ENCODE measurements at places on chromosomes 12 and 14. TPM values are rescaled to one million over a fixed set of nuclear protein-coding genes. Genes with fewer than 3 reads are reported as not detected.

DNA sequence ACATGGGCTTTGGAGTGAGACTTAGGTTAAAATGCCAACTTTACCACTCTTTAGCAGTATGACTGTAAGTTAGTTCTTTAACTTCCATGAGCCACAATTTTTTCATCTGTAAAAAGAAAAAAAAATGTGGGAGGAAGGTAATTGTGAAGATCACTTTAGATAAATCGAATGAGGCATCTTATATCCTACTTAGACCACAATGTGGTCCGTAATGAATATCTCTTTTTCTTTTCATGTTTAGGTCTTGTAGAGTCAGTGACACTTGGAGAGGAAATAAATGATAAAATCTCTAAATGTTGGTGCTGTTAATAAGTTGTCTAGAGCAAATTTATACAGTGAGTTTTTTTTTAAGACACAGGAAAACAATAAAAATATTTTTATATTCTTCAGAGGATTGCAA is 34.3 kb downstream of the RGS6 start:
- no peak for DNase-seq

GRCh38 chr12:39300799-39301198 is 142.1 kb downstream of the KIF21A start:
- peak; percentile 3 for DNase-seq

SOAT2 gene
- 0.22 TPM for total RNA-seq

DNA sequence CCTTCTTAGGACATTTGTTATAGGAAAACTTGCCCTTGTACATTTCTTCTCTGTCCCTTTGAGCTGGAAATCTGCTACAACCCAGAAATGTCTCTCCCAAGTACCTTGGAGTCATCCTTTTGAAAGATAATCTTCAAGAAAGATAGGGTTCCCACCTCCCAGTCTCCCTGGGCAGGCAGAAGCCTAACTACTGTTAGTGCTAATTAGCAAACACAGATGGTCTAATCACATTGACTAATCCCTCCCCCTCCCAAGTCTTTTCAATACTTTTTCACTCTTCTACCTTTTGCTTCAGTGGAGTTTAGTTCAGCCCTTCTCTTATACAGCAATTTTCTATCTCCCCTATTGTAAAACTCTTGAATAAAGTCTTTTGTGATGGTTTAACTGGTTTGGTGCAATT is 129.8 kb upstream of the PPFIA2 start:
- DNase-seq: no peak

DNA sequence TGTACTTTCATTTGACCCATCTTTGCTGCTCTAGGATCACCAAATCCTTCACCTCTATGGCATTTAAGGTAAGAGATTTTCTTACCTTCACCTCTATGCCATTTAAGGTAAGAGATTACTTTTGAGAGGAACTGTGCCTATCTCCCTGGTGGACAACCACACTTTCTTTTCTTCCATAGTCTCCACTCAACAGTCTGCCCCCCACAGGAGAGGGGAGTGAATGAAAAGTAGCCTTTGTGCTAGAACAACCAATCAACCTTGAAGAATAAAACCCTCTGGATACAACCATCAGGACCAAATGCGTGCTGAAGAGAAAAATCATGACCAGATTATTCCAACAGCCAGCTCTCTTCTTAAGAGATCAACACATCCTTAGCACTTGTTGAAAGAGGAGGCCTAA is 258.6 kb upstream of the TMPO start:
- DNase-seq: no peak

DNA sequence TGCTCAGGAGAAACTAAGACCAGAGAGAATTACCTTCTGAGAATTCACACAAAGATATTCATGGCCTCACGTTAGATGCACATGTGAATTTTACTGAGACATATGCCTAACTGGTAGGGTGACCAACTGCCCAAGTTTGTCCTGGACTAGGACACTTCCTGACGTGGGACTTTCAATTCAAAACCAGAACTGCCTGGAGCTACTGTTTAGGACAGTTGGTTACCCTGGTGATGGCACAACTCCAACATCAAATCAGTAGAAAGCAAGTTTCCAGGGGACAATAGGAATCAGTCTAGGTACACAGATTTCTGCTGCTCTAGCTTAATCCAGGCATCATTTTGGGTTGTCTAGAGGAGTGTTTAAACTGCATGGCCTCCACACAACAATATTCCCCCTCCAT is 178.7 kb downstream of the GXYLT1 start:
- DNase-seq: peak; percentile 83

- DNase-seq: peak; percentile 15
Measured at GRCh38 chr14:75881994-75882393, 99.8 kb downstream of the TGFB3 start.

DNA sequence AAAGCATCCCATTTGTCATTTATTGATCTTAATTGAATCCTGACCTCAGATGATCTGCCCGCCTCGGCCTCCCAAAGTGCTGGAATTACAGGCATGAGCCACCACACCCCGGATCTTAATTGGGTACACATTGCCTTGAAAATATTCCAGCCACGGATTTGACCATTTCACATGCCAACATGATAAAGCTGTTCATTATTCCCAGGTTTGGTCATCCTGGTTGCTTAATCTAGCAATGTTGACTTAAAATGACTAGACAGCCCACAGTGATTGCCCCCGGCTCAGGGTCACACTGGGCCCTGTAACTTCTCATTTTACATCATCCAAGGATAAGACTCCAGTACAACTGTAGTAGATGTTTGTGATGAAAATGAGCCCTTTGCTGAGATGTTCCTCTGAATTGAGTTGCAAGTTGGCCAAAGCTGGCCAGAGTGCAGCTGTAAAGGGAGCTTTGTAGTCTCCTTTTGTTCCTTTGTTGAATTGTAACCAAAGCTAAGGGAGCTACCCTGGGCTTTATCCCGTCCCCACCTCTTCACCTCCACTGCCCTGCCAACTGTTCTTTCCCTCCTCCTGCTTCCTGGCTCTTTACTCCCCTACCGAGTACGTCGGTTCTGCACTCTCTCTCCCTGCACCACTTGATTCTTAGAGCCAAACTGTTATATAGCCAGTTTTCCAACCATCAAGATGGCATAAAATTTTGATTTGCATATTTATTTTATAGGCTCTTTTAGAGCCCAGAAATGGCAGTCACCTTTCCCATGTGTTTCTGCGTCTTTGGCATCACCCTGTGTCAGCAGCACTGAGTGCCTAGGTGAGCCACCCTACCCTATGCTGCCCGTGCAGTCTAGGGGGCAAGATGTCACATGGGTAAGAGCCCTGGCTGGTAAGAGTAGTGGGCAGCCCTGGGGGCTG is 141.3 kb upstream of the HIF1A start:
- DNase-seq: peak; percentile 98

- DNase-seq: no peak
Measured at GRCh38 chr14:68393259-68393658, 399.6 kb downstream of the ZFP36L1 start.

- no peak for DNase-seq
Measured at GRCh38 chr14:77843195-77843594, 43.3 kb downstream of the ADCK1 start.

DNA sequence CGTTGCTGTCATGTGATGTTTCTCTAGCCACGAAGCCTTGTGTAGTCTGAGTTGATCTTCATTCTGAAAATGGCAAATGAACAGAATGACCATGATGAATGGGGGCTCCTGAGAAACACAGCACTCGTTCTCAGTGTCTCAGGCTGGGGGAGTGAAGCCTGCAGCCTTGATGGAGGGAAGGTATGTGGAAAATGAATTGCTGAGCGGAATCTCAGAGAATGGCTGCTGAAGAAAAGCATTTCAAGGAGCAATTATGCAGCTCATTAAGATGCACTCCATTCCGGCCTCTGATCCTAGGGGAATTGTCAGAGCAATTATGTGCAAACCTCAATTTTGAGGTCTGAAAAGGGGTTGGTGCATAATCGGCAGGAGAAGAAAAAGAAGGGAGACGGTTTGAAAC is 167.1 kb downstream of the CHST11 start:
- DNase-seq: no peak

- DNase-seq: no peak
Measured at GRCh38 chr12:31728289-31728916, 418 bp downstream of the AMN1 start.

ASPG gene
- total RNA-seq: not detected

DNA sequence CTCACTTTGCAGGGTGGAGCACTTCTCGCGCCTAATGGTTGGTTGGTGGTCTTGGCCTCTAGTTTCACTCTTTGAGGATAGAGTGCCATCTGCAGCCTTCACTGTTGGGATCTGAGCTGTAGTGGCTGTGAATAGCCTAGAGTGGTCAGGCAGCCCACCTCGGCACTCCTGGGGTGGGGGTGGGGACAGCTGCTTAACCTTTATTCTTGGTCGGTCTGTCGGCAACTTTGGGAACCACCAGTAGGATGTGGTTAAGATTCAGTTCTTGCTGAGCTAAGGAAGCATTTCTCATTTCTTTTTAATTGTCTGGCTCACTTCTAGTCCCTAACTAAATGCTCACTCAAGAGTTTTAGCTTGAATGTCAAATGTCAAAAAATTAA is 21.1 kb downstream of the TMBIM6 start:
- no peak for DNase-seq

DNA sequence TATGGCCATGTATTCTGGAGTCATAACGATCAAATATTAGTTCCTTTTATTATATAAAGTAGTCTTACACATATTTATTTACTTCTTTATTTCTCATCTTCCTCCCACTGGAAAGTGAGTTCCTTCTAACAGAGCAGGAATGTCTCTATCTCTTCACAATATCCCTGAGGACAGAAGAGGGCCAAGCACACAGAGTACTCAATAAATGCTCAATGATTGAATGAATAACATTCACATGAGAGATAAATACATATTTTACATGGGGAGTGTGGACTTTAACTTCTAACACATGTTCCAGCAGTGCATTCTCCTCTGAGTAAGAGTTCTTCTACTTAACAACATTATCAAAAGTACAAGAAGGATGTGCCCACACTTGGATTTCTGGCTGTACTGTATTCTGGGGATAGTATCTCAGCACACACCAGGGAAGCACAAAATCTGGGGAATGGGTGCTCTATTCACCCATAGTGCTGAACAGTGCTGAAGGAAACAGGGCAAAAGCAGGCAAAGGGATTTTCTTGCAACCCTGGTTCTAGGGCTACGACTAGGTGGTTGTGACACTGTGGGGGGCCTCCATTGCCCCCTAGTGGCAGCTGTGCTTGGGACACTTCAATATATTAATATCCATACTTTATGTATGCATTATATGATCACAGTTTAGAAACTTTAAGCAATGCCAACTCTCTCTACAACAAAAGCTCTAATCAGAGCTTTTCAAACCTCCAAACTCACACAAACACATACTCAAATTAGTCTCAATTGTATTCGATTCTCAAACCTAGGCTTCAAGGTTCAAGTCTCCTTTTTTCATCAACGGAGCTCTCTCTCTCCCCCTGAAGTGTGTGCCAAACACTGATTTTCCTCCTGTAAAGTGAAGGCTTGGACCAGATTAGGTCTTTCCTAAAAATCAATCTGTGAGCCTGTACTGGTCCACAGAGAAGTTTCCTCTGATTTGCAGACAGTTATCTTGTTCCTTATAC is 115.5 kb downstream of the SLC2A13 start:
- DNase-seq: no peak

ASIC1 gene
- 4.2 TPM for total RNA-seq

- peak; percentile 59 for DNase-seq
Measured at GRCh38 chr14:93086441-93087055, 29.2 kb downstream of the ITPK1 start.

GRCh38 chr12:19239102-19239501 is 109.6 kb downstream of the PLEKHA5 start:
- DNase-seq: no peak

- no peak for DNase-seq
Measured at GRCh38 chr14:63843796-63844195, 9.0 kb upstream of the SYNE2 start.

DNA sequence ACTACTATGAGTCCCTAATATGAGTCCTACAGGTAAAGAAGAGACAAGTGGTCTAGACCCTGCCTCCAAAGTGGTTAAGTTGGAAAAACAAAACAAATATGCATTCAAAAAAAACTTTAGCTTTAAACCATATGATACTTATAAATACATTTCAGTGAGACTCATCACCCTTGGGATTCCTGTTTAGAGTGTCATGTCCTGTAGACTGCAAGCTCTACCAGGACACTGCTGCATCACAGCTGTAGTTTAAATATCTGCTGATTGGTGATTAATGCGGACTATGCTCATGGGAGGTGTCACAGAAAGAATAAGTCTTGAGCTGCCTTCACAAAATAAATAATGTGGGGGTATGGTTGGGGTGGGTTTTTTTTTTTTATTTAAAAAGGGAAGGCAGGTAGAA is 8.8 kb upstream of the LGR5 start:
- DNase-seq: no peak

RNASE7 gene
- not detected for total RNA-seq

DNA sequence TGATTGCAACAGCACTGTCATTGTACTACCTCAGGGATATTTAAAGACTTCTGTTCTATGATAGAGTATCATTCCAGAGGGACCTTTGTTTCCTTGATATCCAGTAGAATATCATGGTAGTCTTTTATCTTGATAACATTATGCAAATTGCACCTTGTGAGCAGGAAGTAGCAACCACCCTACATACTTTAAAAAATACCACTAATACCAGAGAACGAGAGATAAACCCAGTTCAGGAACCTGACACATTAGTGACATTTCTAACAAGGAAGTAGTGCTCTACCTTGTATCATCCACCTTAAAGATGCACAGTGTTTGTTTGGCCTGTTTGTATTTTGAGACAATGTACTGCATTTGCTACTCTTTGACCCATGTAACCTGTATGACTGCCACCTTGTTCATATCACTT is 8.8 kb upstream of the MAP4K5 start:
- DNase-seq: no peak

PLEK2 gene
- total RNA-seq: not detected

PROX2 gene
- total RNA-seq: not detected

DNA sequence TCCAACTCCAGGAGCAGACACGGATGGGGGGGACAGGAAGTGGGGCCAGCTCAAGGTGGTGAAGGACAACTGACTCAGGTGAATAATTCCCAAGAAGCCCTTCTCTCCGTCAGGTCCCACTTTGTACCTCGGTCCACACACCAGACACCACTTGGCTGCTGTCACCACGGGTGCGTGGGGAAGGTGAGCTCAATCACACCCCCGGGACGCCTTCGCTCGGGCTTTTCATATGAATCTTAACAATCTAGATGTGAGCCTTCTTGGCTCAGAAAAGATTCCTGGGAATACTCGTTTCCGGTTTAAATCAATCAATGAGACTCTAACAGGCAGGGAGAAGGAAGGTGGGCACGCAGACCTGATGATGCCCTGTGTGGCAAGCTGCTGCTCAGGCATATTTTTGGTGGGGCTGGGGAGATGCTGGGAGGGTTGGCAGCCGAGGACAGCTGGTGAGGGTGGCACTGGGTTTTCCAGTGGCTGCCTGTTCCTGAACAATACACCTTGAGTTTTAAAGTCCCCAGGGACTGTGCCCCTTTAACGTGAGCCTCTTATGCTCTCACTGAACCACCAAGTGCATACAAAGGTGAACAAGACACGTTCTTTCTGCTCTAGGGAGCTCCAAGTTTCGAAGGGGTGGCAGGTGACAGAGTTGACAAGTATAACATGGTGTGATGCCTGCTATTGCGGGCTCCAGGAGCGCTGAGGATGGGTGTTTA is 5.1 kb downstream of the TESC start:
- no peak for DNase-seq
